ENCODE measurements at places on chromosomes 4 and X. TPM values are rescaled to one million over a fixed set of nuclear protein-coding genes. Genes with fewer than 3 reads are reported as not detected.

Gene SLC6A14
- not detected for total RNA-seq

Gene NPY1R
- not detected for total RNA-seq

Gene CLGN
- total RNA-seq, result 0.13 TPM

Gene CFI
- total RNA-seq, result not detected

Gene UGT2B11
- total RNA-seq, result not detected

Gene SOX3
- total RNA-seq, result not detected

Gene TNMD
- total RNA-seq, result not detected

Gene KLKB1
- total RNA-seq, result 0.26 TPM

Gene MEPE
- total RNA-seq, result not detected

Gene PRSS12
- not detected for total RNA-seq

Gene PAGE2
- not detected for total RNA-seq

Gene DMP1
- not detected for total RNA-seq

Gene POLN
- 2.4 TPM for total RNA-seq

Gene CCKAR
- not detected for total RNA-seq

Gene AR
- total RNA-seq, result not detected

Gene LEF1
- 205 TPM for total RNA-seq

Gene MAGEB1
- total RNA-seq, result not detected

Gene MORC4
- 5.7 TPM for total RNA-seq

Gene SCD5
- total RNA-seq, result 3.1 TPM

Gene FNIP2
- 13.1 TPM for total RNA-seq

Gene GUCY1B1
- 0.26 TPM for total RNA-seq

Gene STK32B
- total RNA-seq, result not detected

Gene NOX1
- total RNA-seq, result not detected

Gene CD99
- total RNA-seq, result 208 TPM

Gene IL2
- not detected for total RNA-seq

Gene BLOC1S4
- 21.5 TPM for total RNA-seq

Gene ZNF41
- total RNA-seq, result 13.1 TPM

Gene CT47B1
- not detected for total RNA-seq

Gene CCDC158
- total RNA-seq, result not detected

Gene HMX1
- not detected for total RNA-seq

Gene MAGEA9B
- total RNA-seq, result not detected

Gene GC
- total RNA-seq, result not detected

Gene BOD1L1
- 30.2 TPM for total RNA-seq

Gene ZMAT1
- total RNA-seq, result 3.1 TPM

Measured in activated CD8-positive, alpha-beta T cell treated with anti-CD3 and anti-CD28 coated beads, Interleukin-2, amount 10 ng/mL, durations not matched to agents 7 days and 5 days (primary cell).